Activated CD4-positive, alpha-beta T cell treated with anti-CD3 and anti-CD28 coated beads for 1 hour (primary cell): ENCODE measurements at places on chromosomes 16 and 17.

DNA sequence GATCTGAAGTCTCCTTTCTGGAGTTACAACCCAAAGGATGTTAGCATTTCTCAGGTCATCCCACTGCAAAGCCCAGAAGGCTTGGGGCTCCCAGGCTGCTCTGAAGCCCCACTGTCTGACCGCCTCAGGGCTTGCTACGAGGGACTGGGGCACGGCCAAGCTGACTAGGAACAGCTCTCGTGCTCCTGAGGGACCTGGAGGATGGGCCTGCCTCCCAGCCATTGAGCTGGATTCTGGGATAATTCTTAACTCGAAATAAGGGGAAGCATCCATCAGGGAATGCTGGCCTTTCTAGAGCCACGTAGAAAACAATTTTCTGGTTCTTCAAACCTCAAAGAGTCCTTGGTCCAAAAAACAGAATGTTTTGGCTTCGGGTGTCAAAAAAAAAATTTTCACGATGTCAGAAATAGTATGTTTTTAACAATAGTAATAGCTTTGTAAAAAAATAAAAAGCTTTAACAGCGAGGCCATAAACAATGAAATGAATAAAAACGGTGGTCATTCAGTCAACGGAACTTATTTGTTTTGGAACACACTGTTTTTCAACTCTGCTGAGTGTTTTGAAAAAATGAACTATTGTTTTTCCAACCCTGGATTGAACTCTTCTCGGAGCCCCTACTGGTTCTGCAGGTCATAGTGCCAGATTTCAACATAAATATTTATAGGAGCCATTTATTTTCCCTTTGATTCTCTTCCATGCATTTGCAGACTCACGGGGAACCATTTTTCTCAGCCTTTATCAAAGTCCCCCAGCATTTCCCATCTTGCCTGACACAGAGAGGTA lies 16.4 kb upstream of the HERPUD1 start:
- no peak for DNase-seq

- DNase-seq, result no peak
Measured at GRCh38 chr17:63075969-63076368, 109.9 kb downstream of the TANC2 start.

- no peak for DNase-seq
Measured at GRCh38 chr17:36506831-36507230, 20.4 kb downstream of the ZNHIT3 start.

GRCh38 chr16:89431158-89431584 lies 59.2 kb downstream of the ANKRD11 start:
- no peak for DNase-seq

GRCh38 chr16:54341892-54342776 lies 55.5 kb upstream of the IRX3 start:
- no peak for DNase-seq

DNA sequence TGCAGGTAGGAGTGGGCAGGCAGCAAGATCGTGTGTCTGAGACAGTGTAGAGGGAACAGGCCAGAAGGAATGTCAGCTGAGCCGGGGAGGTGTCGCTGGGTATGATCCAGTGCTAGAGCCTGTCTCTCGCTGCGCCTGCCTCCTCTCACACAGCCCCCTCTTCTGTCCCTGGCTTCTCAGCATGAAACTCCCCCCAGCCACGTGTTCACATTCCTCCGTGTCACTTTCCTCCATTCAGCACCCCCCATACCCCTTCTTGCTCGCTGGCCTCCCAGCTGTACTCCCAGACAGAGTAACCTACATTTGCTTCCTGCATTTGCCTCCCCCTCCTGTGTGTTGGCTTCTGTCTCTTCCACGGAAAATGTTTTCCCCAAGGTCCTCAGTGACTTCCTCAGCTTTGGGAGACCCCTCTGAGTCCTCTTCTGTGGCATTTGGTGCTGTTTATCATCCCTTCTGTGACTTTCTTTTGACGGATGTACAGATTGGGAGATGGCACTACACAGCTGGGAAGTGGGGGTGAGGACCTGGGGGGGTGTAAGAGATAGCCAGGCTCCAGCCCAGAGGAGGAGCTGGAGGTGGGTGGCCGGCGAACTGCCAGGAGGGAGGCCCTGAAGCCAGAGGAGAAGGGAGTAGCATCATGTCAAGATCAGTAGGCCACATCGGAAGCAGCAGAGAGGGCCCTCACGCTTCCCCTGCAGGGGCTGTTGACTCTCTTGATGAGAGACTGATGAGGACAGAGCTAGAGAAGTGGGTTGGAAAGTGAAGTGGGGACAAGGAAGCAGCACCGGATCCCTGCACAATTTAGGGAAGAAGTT lies 19.2 kb downstream of the SGF29 start:
- no peak for DNase-seq
